ENCODE measurements at places on chromosomes 5 and 9. TPM values are rescaled to one million over a fixed set of nuclear protein-coding genes. Genes with fewer than 3 reads are reported as not detected.

SHOC1 gene
- 0.37 TPM for polyA plus RNA-seq

PARP8 gene
- 25.4 TPM for polyA plus RNA-seq

KIF12 gene
- 0.64 TPM for polyA plus RNA-seq

CATSPER3 gene
- 1.6 TPM for polyA plus RNA-seq

NLN gene
- 19.2 TPM for polyA plus RNA-seq

PHF24 gene
- polyA plus RNA-seq = 0.95 TPM

OR1J2 gene
- not detected for polyA plus RNA-seq

PCDHB13 gene
- 3.1 TPM for polyA plus RNA-seq

GRCh38 chr5:31573494-31574142 lies 41.5 kb downstream of the C5orf22 start:
- H3K27me3 ChIP-seq = no peaks in the 10 kb centered on the region
- no peak for DNase-seq
- no peaks in the 10 kb centered on the region for H3K4me1 ChIP-seq
- H3K27ac ChIP-seq = no peak overlapping the region
- H3K36me3 ChIP-seq = no peaks in the 10 kb centered on the region

DNA sequence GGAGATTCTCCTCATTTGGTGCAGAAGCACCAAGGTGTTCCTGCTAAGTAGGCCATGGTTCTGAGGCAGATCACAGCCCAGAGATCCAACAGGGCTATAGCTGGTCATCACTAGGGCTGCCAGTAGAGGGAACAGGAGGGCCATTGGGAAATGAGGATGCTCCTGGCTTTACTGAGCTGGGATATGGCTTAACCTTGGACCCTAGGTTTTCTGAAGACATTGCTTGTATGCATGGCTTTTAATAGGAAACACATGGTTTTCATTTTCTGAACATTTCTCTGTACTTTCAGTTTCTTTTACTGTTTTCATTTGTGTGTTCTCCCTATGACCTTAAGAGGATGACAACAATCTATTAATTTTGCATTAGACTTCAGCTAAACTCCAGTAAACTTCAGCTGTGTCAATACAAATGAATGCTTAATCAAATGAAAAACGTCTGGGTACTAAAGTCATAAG lies at the start of gene IFNW1:
Gene IFNW1, minus strand, starts transcription at position 406 of the 456 bp plus-strand sequence. Its CDS starts 262 bp downstream, at position 144.
- H3K27ac ChIP-seq = no peak within 1 kb of the TSS
- no peaks in the 10 kb centered on the region for H3K36me3 ChIP-seq
- no peak within 1 kb of the TSS for H3K4me3 ChIP-seq
- H3K27me3 ChIP-seq = no peaks in the 10 kb centered on the region

DNA sequence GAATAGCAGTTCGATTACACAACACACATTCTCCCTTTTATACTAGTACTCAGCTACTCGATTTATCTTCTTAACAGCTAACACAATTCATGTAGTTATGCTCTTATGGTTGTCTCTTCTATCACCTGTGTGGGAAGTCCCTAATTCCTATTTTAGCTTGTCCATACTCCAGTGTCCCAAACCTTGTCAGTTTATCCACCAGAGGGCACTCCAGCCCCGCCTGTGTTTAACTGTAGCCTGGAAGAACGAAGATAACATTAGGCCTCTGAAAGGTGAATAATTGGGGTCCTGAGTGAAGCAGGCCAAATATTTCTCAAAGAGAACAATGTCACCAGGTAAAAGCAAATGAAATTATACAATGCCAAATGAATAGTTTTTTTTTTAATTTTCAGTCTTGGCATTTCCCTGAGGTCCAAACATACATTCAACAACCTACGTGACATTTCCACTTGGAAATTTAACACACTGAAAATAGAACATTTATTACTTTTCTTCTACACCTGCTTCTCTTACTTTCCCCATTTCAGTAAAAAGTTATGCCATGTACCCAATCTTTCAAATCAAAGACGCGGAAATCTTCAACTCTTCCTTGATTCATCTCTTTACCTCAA lies 560.7 kb downstream of the HTR1A start:
- no peaks in the 10 kb centered on the region for H3K4me1 ChIP-seq
- no peaks in the 10 kb centered on the region for H3K36me3 ChIP-seq
- no peak overlapping the region for H3K27ac ChIP-seq
- peak; percentile 60 for DNase-seq
- no peaks in the 10 kb centered on the region for H3K27me3 ChIP-seq
- H3K4me3 ChIP-seq = no peak overlapping the region

- no peak overlapping the region for H3K4me3 ChIP-seq
- no peak for DNase-seq
- H3K4me1 ChIP-seq = no peaks in the 10 kb centered on the region
- H3K27ac ChIP-seq = no peak overlapping the region
- H3K27me3 ChIP-seq = no peaks in the 10 kb centered on the region
- no peaks in the 10 kb centered on the region for H3K36me3 ChIP-seq
Observed at GRCh38 chr5:54553659-54554207, 36.2 kb downstream of the SNX18 start.

DNA sequence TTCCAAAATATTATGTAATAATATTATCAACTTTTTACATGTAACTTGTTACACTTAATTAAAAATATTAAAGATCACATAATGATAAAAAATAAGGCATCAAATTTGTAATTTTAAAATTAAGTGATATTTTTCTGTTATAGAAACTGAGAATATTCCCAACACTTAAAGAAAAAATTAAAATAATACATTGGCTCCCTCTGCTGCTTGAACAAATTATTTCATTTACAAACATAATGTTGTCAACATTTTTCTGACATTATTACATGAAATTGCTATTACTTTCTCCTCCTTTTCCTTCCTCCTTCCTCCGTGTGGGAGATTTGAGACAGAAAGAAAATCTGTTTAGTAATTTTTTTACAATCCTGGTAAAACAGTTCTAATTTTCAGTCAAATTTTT lies 42.3 kb downstream of the RNF180 start:
- H3K27me3 ChIP-seq = no peaks in the 10 kb centered on the region
- no peak overlapping the region for H3K4me3 ChIP-seq
- H3K27ac ChIP-seq = no peak overlapping the region
- H3K4me1 ChIP-seq = peaks cover 2% of the 10 kb centered on the region
- DNase-seq = peak; percentile 36
- no peaks in the 10 kb centered on the region for H3K36me3 ChIP-seq

DNA sequence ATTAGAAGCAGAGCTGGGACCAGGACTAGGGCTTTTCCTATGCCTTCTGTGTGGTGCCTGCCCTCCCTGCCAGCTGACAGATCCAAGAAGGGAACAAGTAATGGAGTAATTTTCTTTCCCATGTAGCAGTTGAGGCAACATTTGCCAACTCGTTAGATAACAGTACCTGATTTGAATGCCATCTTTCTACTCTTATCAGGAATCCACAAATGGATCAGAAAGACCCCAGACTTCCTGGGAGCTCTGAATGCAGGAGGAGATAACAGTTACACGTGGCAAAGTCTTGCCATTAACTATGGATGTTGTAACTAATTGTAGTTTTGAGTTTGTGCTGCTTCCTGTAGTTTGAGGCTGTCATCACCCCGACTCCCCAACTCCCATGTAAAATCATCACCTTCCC lies 39.2 kb downstream of the RCL1 start:
- no peaks in the 10 kb centered on the region for H3K27me3 ChIP-seq
- H3K27ac ChIP-seq = no peak overlapping the region
- H3K4me3 ChIP-seq = no peak overlapping the region
- DNase-seq = no peak

- no peak overlapping the region for H3K4me3 ChIP-seq
- no peak overlapping the region for H3K27ac ChIP-seq
- H3K27me3 ChIP-seq = no peaks in the 10 kb centered on the region
- peak; percentile 13 for DNase-seq
- no peaks in the 10 kb centered on the region for H3K4me1 ChIP-seq
- H3K36me3 ChIP-seq = no peaks in the 10 kb centered on the region
Observed at GRCh38 chr9:4508246-4508906, 18.1 kb downstream of the SLC1A1 start.

DNA sequence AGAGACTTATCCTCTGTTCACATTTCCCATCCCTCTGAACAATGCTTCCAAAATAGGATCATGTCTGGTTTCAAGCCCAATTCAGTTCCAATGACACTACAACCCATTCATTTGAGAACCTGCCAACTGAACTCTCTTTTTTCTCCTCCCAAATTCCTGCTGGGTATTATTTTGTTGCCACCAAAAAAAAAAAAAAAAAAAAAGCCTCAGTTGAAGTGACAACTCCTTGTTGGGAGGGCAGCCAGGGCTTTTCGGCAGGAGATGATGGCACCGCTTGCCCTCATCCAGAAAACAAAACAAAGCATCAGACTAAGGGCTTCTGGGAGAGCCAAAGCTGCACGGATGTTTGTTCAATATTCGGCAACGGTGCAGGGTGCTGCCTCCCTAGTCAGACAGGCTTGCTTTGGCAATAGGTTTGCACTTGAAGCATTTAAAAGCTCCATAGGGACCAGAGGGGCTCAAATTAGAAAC lies 30.6 kb upstream of the TRIM32 start:
- no peaks in the 10 kb centered on the region for H3K27me3 ChIP-seq
- no peak overlapping the region for H3K27ac ChIP-seq
- H3K36me3 ChIP-seq = no peaks in the 10 kb centered on the region
- no peaks in the 10 kb centered on the region for H3K4me1 ChIP-seq
- no peak for DNase-seq
- H3K4me3 ChIP-seq = no peak overlapping the region

Measured in cardiac muscle cell (in vitro differentiated cells and primary cell).